ENCODE measurements at places on chromosomes 4 and X.
A peak's percentile ranks its signal among the peaks of the same experiment; 100 is the strongest.

DNA sequence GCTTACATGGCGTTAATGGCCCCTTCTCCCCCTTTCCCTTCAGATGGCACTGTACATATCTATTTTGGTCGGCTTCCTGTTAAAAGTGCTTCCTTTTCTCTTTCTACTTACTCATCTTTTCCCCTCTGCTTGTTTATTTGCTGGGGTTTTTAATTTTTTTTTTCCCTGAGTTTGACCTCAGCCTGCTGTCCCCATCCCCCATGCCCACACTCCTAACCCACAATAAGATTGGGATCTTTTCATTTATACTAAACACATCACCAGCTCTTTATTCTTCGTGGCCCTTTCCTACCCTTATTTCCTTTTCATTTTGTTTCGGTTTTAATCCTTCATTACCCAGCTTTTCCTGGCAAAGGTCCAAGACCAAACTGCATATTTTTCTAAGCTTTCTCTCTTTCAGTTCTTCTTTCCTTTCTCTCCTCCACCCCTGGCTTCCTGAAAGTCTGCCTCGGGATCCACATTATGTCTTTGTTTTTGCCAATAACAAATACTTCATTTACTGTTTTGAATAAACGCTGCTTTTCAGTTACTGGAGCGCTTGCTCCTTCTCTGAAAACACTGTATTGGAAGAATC, 152.0 kb upstream of the USP9X start:
- DNase-seq: peak; percentile 9

DNA sequence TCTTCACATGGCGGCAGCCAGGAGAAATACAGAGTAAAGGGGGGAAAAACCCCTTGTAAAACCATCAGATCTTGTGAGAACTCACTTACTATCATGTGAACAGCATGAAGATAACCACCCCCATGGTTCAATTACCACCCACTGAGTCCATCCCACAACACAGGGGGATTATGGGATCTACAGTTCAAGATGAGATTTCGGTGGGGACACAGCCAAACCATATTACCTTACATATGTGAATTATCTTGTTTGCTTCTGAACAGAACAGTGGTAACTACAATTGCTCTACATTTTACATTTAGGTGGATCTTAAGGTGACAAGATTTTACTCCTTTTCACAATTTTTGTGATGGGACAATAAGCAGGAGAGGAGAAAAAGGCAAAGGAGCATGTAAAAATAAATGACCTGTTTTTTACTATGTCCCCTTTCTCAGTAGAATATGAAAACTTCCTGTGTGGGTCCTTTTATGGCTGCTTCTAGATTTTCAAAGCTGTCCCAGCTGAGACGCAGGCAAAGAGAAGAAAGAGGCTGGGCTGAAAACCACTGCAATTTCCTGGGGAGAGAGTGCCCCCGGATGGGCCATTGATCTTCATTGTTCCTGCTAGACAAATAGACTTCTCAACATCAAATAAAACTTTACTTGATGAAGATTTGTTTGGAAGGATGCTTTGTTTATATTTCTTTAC, 45.9 kb upstream of the PGM2 start:
- DNase-seq: peak; percentile 22

DNA sequence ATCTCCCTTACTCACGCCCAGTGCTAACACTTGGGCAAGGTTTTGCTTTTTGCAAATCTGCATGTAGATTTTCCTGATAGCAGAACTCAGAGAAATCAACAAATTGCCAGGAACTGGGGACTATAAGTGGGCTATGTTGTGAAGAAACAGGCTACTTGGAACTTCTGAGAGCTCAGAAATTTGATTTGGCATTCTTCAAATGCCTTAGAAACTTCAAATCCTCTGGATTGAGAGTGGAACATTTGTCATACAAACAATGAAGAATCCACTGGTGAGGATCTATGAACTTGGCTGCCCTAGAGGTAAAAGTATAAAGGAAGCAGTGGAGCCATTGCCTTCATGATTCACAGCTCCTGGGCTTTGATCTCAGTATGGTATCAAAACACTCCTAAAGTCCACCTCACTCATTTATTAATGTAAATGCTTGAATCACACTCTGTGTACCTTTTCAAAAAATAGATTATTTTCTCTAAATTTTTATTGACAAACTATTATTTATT, 126.0 kb downstream of the GLRA3 start:
- DNase-seq: no peak

GRCh38 chr4:142776026-142776425, 70.1 kb downstream of the INPP4B start:
- DNase-seq: no peak

DNA sequence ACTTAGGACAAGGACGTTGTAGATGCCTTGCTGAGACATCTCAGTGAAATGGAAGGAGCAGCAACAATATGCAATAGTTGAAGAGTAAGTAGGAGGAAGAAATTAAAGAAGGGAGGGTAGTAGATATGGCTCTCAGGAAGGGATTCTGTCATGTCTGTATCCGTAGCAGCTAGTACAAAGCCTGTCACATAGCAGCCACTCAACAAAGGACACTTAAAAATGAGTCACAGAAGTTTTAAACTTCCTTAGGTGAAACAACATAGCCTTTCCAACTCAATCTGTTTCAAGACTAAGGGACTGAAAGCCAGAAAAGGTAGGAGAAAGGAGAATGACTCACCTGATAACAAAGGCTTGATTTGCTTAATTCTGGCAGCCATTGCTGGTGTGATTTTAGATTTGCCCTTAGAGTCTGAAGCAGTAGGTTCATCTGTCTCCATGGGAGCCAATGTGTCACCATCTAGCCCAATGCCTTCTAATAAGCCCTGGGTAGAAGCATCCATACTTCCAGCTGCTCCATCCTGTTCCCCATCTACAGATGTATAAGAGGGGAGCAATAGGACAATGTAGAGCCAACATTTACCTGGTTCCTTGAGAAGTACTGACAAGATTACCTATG, 86.6 kb downstream of the HUWE1 start:
- DNase-seq: no peak

DNA sequence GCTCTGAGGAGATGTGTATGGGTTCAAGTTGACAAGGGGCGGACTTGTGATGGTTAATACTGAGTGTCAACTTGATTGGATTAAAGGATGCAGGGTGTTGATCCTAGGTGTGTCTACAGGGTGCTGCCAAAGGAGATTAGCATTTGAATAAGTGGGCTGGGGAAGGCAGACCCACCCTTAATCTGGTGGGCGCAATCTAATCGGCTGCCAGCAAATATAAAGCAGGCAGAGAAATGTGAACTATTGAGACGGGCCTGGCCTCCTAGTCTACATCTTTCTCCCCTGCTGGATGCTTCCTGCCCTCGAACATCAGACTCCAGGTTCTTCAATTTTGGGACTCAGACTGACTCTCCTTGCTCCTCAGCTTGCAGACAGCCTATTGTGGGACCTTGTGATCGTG, 26.7 kb upstream of the SMIM10L2A start:
- no peak for DNase-seq

DNA sequence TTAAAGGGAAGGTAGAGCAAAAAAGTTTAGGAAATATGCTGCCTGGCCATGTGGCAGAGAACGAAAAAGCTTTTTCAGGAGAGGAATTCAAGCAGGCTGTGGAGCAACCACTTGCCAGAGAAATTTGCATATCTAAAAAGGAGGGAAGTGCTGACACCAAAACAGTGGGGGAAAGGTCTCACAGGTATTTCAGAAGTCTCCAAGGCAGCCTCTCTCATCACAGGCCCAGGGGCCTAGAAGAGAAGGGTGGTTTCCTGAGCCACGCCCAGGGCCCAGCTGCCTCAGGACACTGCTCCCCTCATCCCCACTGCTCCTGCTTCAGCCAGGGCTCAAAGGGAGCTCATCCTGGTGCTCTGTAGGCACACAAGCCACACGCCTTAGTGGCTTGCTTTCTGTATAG, 29.9 kb upstream of the STS start:
- DNase-seq: no peak

GRCh38 chr4:1748465-1748995, 27.2 kb downstream of the TACC3 start:
- DNase-seq: peak; percentile 71

DNA sequence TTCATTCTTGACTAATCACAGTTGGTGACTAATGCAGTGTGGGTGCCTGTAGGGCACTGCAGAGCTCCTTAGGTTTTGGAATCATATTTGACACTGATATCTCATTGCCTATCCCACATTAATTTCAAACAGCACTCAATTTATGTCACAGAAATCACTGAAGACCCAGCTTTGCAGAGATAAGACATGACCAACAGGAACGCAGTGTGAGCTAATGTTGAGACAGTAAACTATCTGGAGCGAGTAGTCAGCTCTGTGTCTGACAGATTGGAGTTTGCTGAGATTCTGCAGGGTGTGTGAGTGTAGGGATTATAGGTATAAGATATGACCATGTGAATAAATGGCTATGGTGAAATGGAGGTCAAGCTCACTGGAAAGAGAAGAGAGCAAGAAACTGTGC, 1586.1 kb upstream of the AGA start:
- no peak for DNase-seq

DNA sequence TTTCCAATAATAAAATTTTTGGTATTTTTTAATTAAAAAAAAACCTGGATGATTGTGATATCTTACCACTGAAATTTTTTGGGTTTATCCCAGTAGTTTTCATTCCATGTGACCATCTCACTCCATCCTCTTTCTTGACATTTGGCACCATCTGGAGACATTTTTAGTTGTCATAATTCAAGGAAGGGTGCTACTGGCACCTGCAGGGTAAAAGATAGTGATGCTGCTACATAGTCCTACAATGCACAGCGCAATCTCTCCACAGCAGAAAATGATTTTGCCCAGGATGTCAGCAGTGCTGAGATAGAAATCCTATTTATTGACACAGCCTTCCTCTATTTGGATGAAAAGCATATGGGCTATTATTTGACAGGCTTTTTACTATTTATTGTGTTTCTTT, 79.3 kb downstream of the RBPJ start:
- no peak for DNase-seq

DNA sequence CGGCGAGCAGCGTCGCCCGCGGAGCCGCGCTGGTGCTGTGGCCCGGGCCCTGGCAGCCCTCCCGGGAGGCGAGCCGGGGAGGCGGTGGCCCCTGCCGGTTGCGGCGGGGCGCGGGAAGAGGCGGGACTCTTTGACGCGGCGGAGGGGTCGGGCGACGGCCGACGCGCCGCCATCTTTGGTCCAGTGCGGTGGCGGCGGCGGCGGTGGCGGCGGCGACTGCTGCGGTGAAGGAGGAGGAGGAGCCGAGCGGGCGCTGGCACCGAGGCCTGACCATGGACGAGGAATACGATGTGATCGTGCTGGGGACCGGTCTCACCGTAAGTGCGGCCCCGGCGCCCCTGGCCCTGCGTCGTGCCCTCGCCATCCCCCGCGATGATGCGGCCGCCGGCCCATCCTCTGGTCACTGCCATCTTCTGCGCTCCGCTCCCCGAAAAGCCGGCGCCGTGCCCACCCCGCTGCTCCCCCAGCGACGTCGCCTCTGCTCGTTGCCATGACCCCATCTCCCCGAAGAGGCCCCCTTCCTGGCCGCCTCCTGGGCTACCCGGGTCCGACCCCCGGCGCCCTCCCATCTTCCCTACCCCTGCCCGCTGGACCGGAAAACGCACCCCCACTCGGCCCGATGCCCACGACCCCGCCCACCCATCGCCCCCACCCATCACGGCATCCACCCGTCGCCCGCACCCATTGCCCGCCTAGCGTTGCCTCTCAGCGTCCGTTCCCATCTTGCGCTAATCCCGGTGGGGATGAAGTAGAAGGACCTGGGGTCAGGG, at the start of gene GDI1:
GDI1 (plus strand) TSS at position 172 of the 770 bp plus-strand sequence; CDS start at position 273, 101 bp downstream.
- peak; percentile 61 for DNase-seq

DNA sequence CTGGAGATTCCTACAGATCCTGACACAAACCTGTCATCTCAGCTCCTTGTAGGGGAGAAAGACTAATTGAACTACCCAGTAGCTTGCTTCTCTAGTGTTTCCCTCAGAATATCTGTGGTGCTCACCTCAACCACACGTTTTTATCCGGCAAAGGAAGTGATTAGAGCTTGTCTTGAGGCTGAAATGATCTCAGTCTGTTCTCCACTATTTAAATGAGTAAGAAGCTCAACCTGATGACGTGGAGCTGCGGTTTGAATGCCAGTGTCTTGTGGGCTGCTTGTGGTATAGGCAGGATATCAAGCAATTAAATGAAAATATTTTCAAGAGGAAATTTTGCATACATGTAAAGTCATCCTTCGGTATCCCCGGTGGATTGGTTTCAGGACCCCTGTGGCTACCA, 270.2 kb downstream of the TLL1 start:
- DNase-seq: no peak

DNA sequence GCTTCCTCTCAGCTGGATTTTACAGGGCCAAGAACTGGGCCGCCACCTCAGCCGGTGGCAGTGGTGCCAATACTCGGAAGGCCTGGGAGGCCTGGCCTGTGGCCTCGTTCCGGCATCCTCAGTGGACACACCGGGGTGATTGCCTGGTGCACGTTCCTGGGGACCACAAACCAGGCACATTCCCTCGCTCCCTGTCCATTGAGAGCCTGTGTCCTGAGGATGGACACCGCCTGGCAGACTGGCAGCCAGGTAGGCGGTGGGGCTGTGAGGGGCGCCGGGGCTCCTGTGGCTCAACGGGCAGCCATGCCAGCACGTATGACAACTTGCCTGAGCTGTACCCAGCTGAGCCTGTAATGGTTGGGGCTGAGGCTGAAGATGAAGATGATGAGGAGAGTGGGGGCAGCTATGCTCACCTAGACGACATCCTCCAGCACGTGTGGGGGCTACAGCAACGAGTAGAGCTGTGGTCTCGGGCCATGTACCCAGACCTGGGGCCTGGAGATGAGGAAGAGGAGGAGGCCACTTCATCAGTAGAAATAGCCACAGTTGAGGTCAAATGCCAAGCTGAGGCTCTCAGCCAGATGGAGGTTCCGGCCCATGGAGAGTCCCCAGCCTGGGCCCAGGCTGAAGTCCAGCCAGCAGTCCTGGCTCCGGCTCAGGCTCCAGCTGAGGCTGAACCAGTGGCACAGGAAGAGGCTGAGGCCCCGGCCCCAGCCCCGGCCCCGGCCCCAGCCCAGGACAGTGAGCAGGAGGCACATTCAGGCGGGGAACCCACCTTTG, 70.4 kb downstream of the STARD8 start:
- DNase-seq: no peak

DNA sequence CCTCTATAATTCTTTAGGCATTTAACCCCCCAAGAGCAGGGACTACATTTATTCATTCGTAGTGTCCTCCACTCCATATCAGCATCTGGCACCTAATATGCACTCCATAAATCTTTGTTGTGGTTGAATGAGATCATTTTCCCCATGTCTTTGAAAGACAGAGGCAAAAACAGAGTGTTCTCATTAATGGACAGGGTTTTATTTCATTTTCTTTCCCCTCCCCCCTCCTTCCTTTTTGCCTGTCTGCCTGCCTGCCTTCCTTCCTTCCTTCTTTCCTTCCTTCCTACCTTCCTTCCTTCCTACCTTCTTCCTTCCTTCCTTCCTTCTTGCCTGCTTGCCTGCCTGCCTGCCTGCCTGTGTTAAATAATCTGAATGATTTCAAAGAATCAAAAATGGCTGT, 83.2 kb downstream of the SHROOM3 start:
- no peak for DNase-seq

DNA sequence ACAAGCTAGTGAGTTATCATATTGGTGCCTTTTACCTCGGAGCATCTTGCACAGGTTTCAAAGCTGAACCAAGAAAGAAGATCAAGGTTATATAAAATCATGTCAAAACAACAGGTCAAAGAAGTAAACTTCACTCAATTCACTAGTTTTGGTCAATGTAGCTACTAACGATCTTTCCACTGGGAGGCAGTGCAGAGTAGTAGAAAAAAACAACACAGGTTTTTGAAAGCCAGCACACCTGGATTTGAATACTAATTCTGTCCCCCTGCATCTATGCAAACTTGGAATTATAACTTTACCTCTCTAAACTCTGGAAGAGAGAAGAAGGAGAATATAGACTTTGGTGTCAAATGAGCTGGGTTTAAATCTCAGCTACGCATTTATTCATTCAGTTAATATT, 266.1 kb downstream of the GRIA3 start:
- no peak for DNase-seq
